ENCODE measurements at places on chromosomes 1 and 21.

GRCh38 chr1:115827452-115828044 is 13.4 kb downstream of the NHLH2 start:
- no peak for DNase-seq

DNA sequence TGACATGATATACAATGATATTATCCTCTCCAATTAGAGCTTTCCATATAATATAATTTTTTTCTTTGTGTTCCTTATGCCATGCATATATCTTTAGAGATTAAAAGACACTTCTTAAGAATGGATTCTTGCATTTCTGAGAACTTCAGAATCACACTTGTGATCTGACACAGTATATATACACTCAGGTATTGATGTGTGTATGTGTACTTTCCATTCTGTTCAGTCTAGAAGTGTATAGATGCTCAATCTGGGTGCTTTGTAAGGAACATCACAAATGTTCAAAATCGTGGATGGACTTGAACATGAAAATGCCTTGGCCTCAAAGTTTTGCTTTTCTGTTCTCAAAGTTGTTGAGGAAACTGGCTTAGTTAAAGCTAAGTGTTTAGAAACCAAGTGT is 102.7 kb downstream of the FGGY start:
- DNase-seq = no peak

- no peak for DNase-seq
These were observed 66.1 kb downstream of the UBE2U start for GRCh38 chr1:64269558-64269884.

DNA sequence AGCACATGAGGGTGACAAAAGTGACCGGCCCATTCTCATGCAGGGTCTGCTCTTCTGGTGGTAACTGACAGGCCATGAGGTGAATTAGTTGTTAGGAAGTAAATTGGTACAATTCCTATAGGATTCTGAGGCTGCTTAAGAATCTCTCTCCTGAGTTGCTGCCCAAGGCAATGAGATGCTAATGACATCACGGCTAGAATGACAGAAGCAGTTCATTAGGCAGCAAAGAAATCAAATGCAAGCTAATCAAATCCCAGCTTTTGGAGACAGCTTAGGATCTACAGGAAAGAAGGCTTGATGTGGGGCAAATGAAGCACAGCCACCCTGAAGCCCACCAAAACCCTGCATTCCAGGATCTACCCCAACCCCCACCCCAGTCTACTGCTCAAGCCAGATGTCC is 265.2 kb downstream of the ASTN1 start:
- DNase-seq = no peak

- no peak for DNase-seq
These were observed 250.0 kb downstream of the PCP4 start for GRCh38 chr21:40117236-40117635.

GRCh38 chr1:3042481-3042880 is 21.2 kb downstream of the ACTRT2 start:
- DNase-seq = no peak

DNA sequence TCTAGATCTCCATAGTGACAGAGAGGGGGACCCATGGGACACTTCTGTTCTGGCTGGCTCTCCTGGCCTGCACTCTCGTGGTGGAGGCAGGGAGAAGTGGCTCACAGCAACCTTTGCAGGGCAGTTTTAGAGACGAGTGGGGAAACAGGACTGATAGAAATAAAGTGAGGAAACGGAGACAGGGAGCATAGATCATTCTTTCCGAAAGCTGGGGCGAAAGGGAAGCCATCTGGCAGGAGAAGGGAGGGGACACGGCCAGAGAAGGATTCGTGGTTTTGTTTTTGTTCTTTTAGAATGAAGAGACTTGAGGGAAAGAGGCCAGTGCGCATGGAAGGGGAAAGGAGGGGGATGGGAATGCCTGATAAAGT is 3.5 kb downstream of the TIE1 start:
- DNase-seq = no peak

GRCh38 chr1:200281201-200281835 is 128.5 kb downstream of the ZNF281 start:
- DNase-seq = no peak

GRCh38 chr1:39488793-39489566 is 2.5 kb upstream of the BMP8A start:
- DNase-seq = no peak

GRCh38 chr1:64019818-64020217 is 183.6 kb upstream of the UBE2U start:
- no peak for DNase-seq

- no peak for DNase-seq
These were observed 24.0 kb downstream of the USP25 start for GRCh38 chr21:15753741-15754140.

DNA sequence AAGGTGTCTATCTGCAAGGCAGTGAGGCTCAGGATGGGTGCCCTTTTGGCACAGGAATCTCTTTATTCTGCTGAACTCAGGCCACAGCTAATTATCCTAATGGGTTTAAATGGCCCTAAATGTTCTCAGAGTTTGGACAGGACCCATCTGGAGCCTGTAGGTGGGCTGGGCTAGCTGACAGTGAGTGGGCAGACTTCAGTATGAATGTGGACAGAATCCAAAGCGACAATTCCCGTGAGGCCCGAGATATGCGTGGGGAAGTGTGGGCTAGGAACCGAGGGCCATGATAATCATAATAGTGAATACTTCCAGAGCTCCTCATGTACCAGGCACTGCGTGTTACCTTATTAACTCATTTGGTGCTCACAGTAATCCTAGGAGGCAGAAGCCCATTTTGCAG is 165.3 kb downstream of the GRIK3 start:
- DNase-seq = no peak

DNA sequence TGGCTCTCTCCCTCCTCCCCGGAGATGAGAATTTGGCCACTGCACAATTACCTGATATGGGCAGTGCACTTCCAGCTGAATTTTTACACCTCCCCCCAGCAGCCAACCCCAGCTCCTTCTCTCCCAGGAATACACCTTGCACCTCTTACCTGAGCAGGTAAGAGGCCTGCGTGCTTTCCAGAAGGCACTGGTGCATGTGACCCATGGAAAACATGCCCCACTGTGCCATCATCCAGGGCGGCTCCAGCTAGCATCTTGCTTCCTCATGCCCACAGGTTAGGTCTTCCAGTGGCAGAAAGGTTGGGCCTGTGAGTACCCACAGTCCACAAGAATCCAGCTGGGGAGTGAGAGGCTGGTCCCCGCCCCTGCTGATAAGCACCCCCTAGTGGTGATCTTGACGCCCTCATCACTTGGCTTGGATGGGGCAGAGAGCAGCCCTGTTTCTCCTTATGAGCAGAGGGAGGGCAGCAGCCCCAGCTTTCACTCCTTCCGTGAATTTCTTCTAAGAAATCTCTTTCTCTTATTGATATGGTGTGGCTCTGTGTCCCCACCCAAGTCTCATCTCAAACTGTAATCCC is 57.8 kb downstream of the EDARADD start:
- DNase-seq = no peak

GRCh38 chr21:39444421-39445180 is 977 bp downstream of the LCA5L start:
- peak; percentile 45 for DNase-seq

- no peak for DNase-seq
These were observed 18.7 kb upstream of the KCNN3 start for GRCh38 chr1:154888757-154889156.

DNA sequence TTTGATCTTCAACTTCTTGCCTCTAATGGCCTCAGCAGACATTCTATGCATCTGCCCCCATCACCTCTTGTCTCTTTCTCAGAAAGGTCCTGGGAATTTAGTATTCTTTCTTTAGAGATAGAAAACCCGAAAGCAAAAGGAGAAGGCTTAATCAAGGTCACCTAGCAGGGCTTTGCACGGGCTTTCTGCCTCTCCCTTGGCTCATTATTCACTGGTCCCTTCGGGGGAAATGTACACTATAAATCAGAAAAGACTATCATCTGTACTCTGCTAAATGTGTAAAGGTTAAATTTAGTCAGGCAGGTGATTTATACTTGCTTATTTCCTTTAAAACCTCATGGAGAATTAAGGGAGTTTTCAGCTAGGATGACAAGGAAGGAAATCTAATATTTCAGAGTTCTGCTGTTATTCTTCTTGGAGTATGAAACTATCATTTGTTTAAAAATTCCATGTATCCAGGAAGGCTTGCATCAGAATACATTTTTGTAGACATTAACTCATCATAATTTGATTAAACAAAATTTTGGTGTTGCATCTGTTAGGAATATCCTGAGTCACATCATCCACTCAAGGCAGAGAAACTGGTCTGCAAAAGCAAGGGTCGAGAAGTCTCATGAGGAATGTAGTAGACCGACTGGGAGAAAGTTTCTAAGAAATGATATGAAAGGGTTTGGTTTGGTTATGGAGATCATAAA is 124.6 kb downstream of the GABPA start:
- DNase-seq = no peak
